ENCODE measurements at places on chromosomes 3 and 15.

DNA sequence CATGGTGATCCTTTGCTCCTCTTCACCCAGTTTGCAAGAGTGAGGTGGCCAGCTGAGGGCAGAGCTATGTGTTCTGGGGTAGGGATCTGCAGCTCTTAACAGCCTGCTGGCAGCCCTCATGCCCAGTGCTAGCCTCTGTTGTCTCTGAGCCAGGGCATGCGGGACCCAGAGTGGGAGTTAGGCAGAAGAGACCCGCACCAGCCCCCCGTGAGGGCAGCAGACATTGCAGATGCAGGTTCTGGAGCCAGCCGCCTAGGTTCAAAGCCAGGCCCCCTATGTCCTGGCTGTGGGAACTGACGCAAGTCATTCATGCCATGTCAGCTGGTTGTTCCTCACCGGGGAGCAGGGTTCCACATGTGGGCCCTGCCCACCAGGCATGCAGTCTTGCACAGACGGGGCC lies 74.7 kb downstream of the DNAJB8 start:
- no peak for DNase-seq

DNA sequence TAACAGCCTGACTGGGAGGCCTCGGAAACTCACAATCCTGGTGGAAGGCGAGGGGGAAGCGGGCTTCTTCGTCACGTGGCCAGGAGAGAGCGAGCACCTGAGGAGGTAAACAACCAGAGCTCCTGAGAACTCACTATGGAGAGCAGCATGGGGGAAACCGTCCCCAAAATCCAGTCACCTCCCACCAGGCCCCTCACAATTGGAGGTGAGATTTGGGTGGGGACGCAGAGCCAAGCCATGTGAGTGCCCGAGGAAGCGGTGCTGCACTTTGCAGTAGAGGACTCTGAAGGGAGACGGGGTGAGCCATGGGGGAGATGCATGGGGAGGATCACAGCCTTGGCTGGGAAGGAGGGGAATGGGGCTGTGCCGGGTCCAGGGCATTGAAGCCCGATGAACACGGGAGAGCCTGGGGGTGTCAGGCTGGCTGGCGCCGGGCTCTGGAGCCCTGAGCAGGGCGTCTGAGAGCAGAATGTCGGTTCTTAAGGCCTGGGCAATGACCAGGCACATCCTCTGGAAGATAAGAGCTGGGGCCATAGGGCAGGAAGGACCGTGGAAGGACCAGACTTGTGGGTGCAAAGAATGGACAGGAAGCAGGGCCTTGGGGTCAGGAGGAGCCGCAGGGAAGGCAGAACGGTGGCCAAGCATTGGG lies 117.7 kb downstream of the GABRG3 start:
- DNase-seq: no peak

DNA sequence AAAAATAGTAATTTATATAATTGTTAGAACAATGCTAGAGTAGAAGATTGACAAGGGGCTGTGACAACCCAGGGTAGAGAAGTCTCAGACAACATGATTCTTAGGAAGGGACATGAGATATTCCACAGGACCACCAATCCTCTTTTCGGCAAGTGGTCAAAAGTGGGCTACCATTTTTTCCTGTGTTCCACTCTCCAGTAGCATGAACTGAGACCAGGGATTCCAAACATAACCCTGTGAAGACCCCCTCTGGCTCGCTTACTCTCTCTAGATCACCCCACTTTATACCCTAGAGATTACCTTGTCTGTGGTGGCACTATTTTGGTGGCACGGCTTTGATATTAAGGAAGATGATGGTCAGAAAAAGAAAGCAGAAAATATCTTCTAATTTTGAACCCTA lies 960 bp downstream of the GCSAM start:
- no peak for DNase-seq

GRCh38 chr15:56984681-56985481 lies 66.4 kb downstream of the TCF12 start:
- no peak for DNase-seq
